Left ventricle myocardium inferior (tissue), 1 donor: ENCODE measurements at places on chromosomes 1 and 21.

DNA sequence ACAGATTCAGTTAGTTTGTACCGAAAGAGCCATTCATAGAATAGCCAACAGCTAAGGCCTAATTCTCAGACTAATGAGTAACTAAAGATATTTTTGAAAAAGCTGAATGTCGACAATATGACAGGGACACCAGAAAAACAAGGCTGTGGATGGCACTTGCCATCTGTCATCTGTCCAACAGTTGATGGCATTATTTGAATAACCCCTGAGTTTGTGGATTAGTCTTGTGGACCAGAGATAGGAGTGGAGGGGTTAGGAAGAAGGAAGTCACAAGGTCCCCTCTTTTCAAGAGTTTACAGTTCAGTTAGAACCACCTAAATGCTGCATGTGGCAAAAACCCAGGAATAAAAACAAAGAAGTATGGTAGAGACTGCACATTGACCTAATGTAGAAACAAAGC, 356.5 kb upstream of the DUSP10 start:
- no peak for DNase-seq

DNA sequence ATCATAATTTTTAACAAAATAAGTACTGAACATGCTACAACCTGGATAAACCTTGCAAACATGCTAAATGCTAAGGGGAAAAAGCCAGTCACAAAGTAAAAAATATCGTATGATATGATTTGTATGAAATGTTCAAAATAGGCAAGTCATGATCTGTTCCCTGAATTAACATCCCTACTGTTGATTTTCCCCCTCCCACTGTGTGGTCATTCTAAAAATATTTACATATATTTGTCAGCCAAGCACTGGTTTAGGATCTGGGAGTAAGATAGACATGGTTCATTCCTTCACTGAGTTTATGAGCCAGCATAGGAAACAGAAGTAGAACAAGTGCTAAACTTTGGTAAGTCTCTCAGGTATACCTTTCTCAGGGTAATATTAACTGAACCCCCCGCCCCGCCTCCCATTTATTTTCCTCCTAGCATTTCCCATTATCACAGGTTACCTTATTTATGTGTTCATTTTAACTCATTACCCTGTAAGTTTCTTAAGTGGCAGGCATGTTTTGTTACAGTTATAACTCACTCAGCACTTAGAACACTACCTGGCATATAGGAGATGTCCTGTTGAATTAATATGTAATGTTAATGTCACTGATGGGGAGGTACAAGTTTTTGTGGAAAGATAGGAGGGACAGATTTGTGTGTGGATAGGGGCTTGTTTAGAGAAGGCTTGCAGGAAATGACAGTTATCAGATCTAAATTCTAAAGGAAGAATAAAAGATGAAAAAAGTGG, 12.3 kb downstream of the UQCRH start:
- DNase-seq, result no peak

- no peak for DNase-seq
Measured at GRCh38 chr1:2230781-2231531, 2.8 kb downstream of the SKI start.

DNA sequence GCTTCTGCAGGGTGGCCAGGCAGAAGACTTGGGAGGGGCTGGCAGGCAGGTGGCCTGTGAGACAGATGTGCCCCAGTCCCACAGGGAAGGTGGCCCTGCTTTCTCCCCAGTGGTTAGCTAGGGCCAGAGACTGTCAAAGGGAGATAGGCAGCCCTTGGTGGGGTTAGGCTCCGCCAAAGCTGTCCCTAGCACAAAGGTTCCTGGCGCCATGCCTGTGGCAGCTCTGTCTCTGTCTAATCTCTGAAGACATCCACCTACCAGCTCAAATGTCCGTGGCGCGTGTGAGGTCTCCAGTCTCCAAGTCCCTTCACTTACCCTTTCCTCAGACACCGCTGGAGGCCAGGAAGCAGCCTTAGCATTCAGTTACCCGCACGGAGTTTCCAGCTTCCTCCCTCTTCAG, 17.7 kb downstream of the TCP10L start:
- no peak for DNase-seq

DNA sequence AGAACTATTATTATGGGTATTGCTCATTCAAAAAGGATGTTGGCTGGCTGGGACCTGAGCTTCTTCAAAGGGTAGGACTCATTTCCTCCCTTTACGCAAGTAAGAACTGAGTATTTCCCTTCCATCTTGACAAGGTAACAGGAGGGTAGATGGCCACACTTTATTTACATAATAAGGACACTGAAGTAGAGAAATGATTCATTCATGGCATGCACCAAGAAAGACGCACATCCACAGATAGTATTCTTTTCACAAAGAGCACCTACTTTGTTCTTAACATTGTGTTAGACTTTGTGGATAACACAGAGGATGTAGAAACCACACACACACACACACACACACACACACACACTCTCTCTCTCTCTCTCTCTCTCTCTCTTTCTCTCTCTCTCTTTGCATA, 82.9 kb downstream of the FAM78B start:
- DNase-seq, result no peak

DNA sequence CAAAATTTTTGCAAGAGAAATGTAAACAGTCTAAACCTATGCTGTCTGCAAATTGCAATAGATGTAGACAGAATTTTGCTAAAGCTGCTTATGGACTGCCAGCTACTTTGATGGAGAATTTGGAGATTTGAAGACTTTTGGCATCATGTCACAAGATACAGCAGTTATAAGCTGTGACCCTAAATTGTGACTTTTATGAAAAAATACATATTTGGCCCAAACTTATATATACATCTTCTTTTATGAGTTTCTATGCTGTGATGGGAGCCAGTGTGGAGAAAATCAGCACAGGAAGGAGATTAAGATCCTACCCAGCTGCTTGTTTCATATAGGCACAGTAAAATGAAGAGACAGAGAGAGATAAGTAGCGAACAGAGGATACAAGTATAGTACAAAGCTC, 1595.4 kb downstream of the PLA2G4A start:
- no peak for DNase-seq

- no peak for DNase-seq
Measured at GRCh38 chr1:233294913-233295236, 650 bp downstream of the PCNX2 start.

- no peak for DNase-seq
Measured at GRCh38 chr1:183508694-183509093, 36.4 kb downstream of the SMG7 start.

DNA sequence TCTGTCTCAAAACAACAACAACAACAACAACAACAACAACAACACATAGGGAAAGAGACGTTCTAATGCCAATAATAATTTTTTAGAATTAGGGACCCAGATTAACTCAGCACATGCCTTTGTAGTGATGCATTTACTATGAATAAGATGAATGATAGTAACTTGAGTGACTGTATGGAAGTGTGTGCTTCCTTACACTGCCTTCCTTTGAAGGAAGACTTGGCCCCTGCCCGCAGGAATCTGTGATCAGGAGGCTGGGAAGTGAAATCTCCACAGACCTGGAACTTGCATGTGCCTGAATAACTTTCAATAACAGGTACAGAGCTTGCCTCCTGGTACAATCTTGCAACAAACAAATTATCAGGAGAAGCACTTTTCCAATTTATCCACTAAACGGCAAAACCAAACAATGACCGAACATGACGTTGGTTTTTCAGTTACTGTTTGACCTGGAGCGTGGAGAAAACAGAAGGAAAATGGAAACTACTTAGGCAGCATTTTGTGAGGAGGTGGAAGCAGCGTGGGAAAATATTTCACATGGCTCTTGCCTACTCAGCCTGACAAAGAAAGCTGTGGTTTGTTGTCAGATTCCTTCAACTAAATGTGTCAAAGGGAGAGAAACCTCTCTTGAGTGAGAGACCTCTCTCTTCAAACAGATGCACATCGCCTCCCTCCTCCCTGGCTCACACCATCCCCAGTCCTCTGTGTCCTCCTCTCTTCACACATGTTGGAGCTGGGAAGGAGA, 10.1 kb upstream of the ABCA4 start:
- DNase-seq, result no peak

- no peak for DNase-seq
Measured at GRCh38 chr1:2990376-2991115, 30.7 kb upstream of the ACTRT2 start.

DNA sequence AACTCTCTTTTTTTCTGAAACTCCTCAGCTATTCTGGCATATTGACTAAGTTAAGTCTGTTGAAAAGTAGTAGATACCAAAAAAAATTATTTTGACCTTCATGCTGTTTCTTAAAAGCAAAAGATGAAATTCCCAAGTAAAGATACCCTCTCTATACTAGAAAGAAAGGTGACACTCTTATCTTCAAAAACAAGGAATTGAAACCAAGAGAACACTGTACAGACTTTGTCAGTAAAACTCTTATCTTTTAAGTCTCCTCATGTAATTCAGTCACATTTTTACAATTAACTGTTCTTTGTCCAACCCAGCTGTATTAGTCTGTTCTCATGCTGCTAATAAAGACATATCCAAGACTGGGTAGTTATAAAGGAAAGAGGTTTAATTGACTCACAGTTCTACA, 496.2 kb downstream of the LTN1 start:
- DNase-seq, result no peak

DNA sequence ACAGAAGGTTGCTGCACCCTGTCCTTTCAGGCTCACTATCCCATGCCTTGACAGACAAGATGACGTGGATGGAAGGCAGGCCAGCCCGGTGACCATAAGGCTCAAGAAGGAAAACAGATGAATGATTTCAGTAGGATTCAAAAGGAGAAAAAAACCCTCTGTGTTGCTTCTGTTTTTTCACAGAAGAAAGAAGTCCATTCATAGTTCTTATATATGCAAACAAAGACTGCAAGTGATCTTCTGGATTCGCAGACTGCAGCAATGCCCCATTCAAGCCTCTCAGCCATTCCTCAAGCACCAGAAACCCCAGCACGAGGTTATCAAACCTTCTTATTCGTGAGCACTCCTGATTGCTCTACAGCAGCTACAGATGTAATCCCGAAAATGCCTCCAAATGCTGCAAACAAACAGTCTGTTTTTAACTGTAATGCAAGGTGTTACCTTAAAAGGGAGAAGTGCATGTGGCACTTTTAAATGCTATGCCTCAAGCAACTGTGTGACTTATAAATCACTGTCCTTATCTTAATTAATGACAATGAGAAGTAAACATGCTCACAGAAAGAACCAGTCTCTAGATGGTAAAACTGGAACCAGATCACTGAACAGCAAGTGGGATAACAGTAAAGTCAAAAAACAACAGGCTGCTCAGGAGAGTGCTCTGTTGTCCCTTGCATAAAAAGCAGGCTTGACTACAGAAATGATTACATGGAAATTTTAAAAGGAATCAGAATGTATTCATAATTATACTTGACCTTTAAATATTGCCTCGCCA, 173.9 kb downstream of the HHIPL2 start:
- no peak for DNase-seq

DNA sequence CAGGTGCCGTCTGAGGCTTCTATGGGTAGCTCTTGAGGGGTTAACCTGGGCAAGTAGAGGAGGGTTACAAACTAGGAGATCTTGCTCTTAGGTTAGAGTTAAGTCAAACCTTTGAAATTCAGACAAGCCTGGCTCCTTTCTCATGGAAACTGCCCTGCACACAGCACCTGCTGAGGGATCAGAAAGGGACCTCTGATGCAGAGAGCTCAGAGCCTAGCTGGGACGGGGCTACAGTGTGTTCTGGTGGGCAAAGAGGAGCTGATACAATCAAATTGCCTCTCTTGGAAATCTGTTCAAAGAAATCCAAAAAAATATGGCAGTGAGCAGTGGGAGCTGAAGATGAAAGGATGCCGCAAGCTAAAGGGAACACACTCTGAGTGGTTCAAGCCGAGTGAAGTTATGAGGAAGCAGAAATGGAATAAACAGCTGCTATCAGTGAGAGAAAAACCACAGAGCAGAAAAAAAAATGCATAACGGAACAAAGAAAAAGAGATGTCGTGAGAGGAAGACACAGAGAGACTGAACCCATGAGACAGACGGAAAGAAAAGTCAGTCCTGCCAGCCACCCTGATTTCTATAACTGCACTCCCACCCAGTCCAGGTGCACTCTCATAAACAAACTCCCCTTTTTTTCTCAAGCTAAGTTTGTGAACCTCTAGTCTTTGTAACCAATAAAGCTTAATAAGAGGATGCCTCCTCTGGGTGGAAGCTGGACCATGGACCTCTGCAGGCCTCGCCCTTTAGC, 26.6 kb downstream of the PAFAH2 start:
- no peak for DNase-seq

- no peak for DNase-seq
Measured at GRCh38 chr1:34066981-34067603, 97.9 kb downstream of the CSMD2 start.

DNA sequence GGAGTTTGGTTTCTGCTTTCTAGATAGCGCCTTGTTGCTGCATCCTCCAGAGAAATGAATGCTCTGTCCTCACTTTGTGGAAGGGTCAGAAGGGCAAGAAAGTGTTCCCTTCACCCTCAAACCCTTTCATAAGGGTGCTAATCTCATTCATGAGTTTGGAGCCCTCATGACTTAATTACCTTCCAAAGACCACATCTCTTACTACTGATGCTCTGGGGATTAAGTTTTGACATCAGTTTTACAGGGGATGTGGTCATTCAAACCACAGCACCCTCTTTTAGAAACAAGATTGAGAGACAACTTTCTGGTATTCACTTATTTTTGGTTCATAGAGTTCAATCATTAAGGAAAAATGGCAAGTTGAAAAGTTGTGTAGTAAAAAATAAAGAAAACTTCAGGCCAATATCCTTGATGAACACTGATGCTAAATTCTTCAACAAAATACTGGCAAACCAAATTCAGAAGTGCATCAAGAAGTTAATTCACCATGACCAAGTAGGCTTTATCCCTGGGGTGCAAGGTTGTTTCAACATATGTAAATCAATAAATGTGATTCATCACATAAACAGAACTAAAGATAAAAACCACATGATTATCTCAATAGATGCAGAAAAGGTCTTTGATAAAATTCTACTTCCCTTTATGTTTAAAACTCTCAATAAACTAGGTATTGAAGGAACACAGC, 442.1 kb downstream of the PTBP2 start:
- no peak for DNase-seq

- no peak for DNase-seq
Measured at GRCh38 chr1:230548997-230549396, 93.3 kb upstream of the COG2 start.

- DNase-seq, result no peak
Measured at GRCh38 chr1:86706018-86706635, 1.8 kb downstream of the SH3GLB1 start.

DNA sequence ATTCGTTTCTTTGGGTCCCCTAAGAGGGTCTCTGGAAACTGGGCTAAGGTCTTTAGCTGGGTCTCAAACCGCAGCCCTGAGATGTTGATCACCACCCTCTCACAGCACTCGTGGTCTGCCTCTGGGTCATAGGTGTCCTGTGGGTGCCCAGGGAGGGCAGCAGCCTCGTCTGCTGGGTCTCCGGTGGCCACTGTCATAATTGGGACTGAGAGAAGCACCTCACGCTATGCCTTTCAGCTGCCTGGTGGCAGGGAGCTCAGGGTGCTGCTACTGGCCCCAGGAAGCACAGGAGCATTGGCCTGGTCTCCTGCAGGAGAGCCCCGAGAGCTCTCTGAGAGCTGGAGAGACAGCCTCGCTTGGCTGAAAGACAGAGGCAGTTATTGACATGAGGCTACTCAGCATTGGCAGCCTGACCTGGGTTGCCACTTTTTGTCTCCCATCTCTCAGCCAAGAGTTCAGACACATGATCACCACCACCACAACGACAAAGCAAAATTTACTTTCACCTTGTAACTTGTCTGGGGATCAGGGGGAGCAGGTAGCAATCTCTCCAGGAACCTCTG, 1.5 kb downstream of the KCNA2 start:
- DNase-seq, result no peak

GRCh38 chr1:160373696-160374095, 6.8 kb downstream of the NHLH1 start:
- DNase-seq, result no peak

- DNase-seq, result no peak
Measured at GRCh38 chr1:197924516-197925123, 7.4 kb downstream of the LHX9 start.
